Fibroblast of villous mesenchyme (primary cell): ENCODE measurements at places on chromosomes 3 and 15.

- no peak for DNase-seq
These were observed 1099.5 kb downstream of the ROBO1 start for GRCh38 chr3:78668302-78668701.

DNA sequence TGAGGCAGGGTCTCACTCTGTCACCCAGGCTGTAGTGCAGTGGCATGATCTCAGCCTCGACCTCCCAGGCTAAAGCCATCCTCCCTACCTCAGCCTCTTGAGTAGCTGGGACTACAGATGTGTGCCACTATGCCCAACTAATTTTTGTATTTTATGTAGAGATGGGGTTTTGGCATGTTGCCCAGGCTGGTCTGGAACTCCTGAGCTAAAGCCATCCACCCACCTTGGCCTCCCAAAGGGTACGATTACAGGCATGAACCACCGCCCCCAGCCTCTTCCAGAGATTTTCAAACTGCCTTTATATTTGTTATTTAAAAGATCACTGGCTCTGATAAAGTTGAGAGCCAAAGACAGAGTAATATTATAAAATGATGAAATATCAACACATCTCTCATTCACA, 37.3 kb downstream of the BSN start:
- no peak for DNase-seq

DNA sequence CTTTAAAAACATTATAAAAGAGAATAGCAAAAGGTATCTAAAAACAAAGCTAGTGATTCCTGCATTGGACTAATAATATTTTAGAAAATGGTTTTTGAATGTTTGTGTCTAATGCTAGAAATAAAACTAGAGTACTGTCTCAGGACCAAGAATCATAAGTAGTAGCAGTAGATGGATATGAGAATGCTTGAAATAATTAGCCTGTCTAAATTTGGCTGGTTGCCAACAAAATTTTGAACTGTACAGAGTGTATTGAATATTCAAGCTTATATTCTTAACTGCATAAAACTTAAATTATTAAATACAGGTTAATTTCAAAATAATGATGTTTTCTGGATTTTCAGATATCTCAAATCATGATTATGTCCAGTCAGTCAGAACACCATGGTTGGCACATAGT, 14.0 kb downstream of the ABHD5 start:
- DNase-seq, result no peak

DNA sequence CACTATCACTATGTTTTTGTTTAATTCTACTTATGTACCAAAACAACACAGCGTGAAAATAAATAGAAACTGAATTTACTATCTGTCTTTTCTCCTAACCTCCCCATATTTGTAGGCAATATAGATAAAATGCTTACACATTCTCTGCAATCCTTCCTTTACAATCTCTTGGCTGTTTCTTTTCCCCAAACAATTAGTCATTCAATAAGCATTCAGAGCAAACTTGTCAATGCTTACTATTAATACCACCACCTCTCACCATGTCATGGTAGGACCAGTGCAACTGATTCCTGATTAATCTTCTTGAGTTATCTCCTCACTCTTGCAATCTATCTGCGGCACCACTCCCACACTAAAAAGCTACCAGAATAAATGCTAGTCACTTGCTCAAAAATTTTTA, 74.0 kb upstream of the TTBK2 start:
- peak; percentile 69 for DNase-seq

DNA sequence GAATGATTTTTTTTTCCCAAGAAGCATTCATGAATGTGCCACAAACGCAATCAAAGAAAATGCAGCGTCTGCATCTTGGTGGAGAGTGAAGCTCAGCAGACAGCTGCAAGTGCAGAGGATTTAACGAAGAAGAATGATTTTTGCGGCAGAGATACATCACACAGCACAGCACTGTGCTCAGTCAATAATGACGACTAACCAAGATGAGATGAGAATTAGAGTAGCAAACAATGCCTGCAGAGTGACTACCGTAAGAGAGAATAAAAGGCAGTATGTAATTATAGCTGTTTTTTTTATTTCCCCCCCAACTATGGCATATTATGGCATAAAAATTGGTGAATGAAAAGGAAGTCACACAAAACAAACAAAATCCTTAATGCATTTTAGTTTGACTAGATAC, 218.0 kb upstream of the ROBO1 start:
- no peak for DNase-seq

GRCh38 chr3:54121414-54122323, 683 bp upstream of the CACNA2D3 start:
- no peak for DNase-seq

DNA sequence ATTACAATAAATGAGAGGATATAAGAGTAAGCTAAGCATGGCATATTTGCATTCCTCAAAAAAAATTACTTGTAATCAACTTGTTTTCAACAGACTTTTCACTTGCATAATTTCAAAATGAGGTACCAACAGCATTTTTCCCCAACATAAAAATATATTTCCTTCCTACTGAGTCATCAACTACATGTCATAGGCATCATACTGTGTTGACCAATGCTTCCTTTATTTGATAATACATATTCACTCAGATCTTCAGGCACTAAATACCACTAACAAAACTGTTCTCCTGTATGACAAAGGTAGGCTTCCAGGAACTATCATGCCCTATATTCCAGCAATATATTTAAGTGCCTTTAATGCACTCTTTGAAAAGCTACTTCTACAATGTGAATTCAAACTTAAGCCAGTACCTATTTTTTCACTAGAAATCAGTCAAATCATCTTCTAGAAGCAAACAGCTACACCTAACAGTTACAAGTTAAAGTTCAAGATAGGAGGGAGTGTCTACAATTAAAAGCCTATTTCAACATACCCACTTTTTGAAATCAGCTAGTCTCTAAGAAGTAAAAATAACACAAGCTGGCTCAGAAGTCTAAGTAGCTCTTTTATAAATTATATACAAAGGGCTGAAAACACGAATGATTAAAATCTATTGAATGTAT, 11.3 kb downstream of the ADAM10 start:
- DNase-seq, result peak; percentile 43

GRCh38 chr3:11076711-11077110, 77.6 kb upstream of the HRH1 start:
- no peak for DNase-seq

DNA sequence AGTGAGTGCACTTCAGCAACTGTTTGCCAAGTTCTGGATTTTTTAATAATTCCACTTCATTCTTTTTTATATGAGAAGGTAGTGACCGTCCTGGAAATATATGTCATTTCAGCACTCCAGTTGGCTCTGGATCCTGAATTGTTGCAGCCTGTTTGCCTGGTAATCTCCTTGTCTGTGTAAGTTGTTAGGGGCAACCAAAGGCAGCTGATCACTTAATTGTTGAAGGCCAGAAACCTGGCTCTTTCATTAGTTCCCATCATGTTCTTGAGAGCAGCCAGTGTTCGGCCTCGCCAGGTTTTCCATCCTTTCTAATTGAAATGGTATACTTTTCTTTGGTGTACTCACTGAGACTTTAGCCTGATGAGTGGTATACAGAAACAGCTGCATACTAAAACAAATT, 168.6 kb downstream of the SOX2 start:
- DNase-seq, result no peak

DNA sequence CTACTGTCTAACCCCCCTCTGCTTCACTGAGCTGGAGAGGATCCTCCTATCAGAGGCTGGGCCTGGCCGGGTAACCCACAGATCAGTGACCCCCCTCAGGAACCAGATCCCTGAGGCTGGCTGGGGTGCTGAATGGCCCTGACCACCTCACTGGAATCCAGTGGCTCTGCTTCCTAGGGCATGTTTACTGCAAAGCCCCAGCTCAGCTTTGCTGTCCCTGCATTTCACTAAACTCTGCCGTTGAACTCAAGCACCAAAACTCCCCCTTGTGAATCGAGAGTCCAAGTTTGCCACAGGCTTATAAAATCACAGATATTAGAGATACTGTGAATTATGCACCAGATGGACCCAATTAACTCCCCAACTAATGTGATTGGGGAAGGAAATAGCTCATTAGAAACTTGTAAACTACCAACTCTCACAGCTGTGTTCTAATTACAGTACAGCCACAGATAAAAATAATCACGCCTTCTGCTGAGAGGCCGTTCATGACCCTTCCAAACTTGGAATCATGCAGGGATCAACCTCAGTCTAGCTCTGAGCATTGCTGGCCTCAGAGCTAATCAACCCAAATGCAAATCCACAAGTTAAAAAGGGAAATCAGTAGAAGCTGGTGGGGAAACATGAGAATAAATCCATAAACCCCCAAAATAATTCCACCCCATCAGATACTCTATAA, 47.0 kb downstream of the OCA2 start:
- no peak for DNase-seq

GRCh38 chr15:78938658-78939488, 6.0 kb downstream of the CTSH start:
- DNase-seq, result no peak

GRCh38 chr3:46848271-46849044, 14.8 kb downstream of the MYL3 start:
- peak; percentile 42 for DNase-seq

- peak; percentile 90 for DNase-seq
These were observed 43.6 kb upstream of the APH1B start for GRCh38 chr15:63233667-63234423.

GRCh38 chr3:62554264-62554799, 181.0 kb upstream of the FEZF2 start:
- no peak for DNase-seq

GRCh38 chr3:83513051-83513450, 1445.7 kb upstream of the CADM2 start:
- no peak for DNase-seq

GRCh38 chr3:140187028-140187427, 252.0 kb downstream of the CLSTN2 start:
- no peak for DNase-seq

DNA sequence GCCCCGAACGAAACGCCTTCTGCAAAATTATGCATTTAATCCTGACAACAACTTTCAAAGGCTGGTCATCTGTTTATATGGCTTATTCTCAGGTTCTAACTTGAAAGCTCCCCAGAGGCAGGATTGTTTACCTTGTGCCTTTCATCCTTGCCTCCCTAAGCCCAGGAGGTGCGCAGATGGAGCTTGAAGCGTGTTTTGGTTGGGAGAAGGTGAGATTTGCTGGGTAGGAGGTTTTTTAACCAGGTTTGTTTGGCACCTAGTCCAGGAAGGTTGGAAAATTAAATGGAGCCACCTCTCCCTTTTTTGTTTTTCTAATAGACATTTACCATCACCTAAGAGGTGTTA, 675 bp downstream of the TSEN2 start:
- no peak for DNase-seq

GRCh38 chr3:121836064-121836463, 1.1 kb downstream of the EAF2 start:
- DNase-seq, result no peak

DNA sequence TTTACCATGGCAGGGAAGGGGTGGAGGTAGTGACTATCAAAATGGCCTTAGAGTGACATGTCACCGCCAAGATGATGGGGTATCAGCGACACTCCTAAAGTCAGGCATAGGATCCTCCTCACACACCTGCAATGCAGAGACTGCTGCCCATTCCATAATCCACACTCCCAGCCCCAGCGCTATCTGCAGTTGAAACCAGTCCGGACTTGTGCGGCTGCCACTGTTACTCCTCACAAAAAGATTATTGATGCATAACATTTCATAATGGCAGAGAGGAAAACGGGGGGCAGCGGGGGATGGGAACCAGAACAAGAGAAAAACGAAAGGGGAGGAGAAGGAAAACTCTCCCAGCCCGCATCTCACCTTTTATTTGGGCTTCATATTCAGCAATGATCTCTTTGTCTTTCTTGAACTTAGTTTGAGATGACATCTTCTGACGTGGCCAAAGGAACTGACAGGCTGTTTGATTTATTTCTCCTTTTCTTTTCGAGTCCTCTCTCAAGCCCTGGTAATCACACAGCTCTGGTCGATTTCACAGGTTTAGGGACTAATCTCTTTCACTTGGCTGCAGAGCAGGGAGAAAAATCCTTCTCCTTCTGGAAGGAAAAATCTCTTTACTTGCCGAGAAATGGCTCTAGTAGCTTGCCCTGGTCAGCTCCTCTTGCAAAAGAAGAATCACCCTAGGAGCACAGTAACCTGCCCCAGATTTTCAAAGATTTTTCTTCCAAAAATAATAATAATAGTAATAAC, 749 bp downstream of the SRGAP3 start:
- DNase-seq, result no peak

- DNase-seq, result no peak
These were observed 61.0 kb downstream of the ZBBX start for GRCh38 chr3:167318996-167319615.

DNA sequence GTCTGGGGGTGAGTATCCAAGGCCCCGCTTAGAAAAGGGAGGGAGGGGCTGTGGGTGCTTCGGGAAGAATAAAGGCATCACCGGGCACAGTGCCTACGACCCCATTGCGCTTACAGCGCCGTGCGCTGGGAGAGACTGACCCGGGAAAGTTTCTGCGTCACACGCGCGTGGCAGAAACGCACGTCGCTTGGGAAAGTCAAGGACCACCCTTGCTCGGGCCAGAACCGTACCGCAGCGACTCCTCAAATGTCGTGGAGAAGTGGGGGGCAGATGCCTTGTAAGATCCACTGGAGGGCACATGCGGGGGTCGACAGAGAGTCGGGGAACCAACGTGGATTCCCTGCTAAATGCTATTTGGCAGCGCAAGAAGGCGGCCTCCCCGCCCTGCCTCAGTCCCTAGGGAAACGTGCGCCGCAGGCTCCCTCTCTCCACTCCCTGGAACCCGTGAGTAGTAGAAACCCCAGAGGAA, 2.4 kb downstream of the ADAMTS9 start:
- DNase-seq, result peak; percentile 87

- DNase-seq, result no peak
These were observed 312.3 kb upstream of the STT3B start for GRCh38 chr3:31220431-31220830.

- peak; percentile 98 for DNase-seq
These were observed 330.8 kb downstream of the TIGIT start for GRCh38 chr3:114624571-114625181.

- no peak for DNase-seq
These were observed 208.1 kb downstream of the RBMS3 start for GRCh38 chr3:29488922-29489321.

GRCh38 chr3:108509263-108509662, 1.1 kb downstream of the MYH15 start:
- no peak for DNase-seq
